ENCODE measurements at places on chromosomes 4 and X.

GRCh38 chr4:173448608-173449379 is 49.9 kb upstream of the SCRG1 start:
- DNase-seq, result no peak

DNA sequence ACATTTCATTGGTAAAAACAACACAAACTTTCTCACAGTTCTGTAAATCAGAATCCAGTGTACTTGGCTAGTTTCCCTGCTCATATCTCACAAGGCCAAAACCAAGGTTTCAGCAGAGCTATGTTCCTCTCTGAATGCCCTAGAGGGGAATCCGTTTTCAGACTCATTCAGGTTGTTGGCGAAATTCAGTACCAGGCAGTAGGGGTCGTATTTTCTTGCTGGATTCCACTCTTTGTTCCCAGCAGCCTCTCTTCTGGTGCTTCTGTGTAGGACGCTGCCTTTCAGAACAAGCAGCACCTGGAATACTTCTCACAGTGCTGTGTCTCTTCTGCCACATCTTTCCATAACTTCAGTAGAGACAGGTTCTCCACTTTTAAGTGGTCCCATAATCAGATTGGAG is 351.9 kb downstream of the PCDH18 start:
- DNase-seq, result peak; percentile 73

GRCh38 chr4:45663003-45663402 is 460.9 kb downstream of the GABRG1 start:
- DNase-seq, result no peak

GRCh38 chrX:38285649-38286048 is 41.7 kb downstream of the RPGR start:
- DNase-seq, result no peak

DNA sequence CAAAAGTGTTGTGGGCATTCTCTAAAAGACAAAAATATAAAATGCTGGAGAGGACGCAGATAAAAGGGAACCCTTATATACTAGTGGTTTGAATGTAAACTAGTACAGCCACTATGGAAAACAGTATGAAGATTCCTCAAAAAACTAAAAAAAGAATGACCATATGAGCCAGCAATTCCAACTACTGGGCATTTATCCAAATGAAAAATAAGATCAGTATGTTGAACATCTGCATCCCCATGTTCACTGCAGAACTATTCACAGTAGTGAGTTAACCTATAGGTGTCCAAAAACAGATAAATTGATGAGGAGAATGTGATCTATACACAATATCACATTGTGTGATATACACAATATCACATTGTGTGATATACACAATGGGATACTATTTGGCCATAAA is 1615.3 kb downstream of the PCDH18 start:
- no peak for DNase-seq

GRCh38 chrX:112935029-112935428 is 94.4 kb upstream of the AMOT start:
- DNase-seq, result no peak

- DNase-seq, result no peak
These were observed 124.6 kb upstream of the ACSL4 start for GRCh38 chrX:109857584-109858228.

DNA sequence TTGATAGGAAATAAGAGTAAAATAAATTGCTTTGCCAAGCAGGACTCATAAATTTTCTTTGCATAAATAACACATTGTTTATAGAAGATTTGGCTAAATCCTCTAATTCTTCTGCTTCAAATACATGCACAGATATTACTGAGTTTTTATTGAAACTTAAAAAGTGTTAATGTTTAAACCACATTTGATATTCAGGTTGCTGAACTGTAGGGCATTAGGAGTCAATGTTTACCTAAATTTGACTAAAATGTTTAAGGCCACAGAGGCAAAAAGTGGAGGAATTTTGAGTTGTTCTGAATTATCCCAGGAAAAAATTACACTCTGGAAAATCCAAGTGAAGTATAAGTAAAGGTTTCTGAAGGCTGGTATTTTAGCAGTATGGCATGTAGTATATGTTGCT is 78.7 kb downstream of the FIP1L1 start:
- DNase-seq, result no peak

GRCh38 chr4:37664696-37665095 is 21.5 kb downstream of the RELL1 start:
- no peak for DNase-seq

DNA sequence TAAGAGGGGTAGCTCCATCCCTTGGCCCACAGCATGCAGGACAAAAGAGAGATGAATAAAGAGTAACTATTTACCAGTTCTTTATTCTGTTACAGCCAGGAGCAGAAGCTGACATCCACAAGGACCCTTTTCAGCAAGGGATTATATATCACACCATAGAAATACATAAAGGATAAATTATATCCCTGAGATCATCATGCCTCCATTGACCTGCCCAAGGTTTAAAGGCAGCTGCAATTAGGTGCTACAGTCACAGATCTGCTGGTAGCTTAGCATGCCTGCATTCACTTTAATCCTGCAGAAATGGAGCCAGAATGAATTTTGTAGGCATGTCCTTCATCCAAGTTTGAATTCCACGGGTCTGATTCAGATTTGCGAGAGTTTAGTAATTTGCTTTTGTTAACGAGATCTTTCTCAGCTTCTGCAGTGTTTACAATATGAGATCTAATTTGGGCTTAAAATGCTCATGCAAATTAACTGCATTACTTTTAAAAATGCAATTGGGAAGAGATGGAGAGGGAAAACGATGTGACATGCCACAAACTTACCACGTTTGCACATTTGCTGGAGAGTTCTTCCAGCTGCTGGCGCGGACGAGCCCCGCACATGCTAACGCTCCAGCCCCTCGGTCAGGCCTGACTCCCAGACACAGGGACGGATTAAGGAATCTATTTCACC is 327.0 kb upstream of the NOCT start:
- no peak for DNase-seq

GRCh38 chrX:68699960-68700746 is 52.7 kb downstream of the STARD8 start:
- DNase-seq, result no peak

- no peak for DNase-seq
These were observed 15.9 kb downstream of the SH3TC1 start for GRCh38 chr4:8215001-8215427.

- peak; percentile 69 for DNase-seq
These were observed 52.4 kb downstream of the SCFD2 start for GRCh38 chr4:53313510-53313909.

DNA sequence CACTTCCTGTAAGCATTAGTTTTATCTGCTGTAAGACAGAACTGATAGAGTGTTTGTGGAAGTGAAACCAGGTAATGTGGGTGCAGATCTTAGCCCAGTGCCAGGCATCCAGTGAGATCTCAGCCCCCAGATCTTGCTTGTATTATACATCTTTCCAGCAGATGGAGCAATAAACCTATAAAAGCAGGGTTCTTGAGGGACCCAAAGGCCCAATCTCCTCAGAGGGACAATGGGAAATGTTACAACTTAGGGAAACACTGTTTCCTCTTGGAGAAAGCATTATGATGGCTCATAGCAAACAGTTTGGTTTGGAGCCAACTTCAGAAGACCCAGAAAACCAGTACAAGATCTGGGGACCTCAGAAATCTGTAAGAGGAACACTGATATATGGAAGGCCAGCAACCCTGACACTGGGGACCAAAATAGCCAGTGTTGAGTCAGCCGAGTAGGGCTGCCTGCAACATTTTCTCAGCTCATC is 206.3 kb downstream of the SLC7A11 start:
- peak; percentile 52 for DNase-seq

DNA sequence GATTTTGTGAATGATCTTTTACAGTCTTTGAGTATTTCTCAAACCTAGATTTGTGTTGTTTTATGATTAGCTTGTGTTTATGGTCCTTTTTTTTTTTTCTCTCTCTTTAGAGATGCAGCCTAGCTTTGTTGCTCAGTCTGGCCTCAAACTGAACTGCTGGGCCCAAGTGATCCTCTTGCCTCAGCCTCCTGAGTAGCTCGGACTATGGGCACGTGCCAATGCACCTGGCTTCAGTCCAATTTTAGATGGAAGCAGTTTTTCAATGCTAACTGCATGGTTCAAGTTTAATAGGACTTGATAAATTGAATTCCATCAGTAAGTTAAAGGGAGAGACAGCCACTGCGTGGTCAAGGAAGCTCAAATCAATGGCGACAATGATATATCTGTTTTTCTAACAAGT is 3.8 kb upstream of the FGG start:
- DNase-seq, result no peak

- no peak for DNase-seq
These were observed 225.4 kb downstream of the PTTG2 start for GRCh38 chr4:38185406-38186144.

DNA sequence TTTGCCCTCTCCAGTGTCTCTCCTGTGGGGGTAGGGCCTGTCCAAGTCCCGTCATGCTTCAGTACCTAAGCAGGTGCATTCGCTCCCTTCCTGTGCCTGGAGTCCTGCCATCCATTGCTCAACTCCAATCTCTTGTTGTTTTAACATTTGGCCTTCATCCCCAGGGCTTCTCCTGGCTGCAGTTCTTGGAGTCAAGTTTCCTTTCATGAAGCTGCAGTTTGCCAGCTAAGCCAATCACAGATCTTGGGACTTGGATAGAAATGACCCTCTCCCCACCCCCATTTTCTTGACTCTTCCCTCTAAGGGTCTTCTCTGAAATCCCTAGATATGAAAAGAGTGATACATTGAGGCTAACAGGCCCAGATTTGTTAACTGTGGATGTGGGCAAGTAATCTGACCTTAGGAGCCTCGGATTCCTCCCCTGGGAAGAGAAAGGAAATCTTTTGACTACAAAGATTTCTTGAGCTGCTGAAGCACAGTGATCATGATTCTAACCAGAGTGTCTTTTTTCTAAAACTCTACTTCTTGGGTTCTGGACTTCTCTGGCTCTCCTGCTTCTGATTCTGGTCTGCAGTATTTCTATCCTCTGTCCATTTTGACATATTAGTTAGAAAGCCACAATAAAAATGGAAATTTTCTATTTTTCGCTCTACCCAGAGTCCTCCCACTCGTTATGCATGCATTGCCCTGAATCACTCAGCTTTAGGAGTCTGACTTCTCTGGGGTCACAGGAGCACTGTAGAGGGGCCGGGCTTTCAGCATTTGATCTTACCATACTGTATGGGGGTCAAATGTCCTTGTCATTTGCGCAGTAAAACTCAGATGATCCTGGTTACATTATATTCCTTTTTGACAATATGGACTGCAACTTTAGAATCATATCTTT is 61.0 kb downstream of the CHRNA9 start:
- DNase-seq, result no peak

DNA sequence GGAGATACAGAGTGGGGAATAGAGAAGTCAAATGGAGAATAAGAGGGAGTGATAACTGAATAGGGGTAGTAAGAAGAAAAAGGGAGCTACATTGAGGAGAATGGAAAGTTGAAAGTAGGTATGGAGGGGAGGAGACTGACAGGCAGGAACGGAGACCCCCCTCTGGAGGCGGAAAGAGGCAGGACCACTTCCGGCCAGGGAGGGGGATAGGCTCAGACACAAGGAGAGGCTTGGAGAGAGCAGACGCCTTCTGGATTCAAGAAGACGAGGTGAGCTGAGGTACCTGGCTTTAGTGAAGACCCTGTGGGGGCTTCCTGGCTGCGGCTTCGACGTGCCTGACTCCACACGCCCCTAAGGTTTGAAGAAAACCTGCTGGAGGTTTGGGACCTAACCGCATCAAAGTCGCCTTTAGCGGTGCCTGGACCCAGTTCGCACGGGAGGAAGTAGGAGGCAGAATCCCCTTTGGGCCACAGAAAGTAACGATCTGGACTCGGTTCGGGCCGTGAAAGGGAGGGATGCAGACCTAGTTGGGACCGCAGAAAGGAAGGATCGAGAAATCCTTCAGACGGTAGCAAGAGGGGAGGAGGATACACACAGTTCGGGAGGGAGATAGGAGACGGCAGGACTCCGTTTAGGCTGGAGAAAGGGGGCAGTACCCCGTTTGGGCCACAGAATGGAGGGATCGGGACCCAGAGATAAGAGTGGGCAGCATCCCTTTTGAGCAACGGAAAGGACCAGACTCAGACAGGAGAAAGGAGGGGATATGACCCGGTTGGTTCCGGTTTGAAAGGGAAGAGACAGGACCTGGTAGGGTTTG is at the start of gene TRO:
Gene TRO (plus strand): TSS at position 215 of the 817 bp plus-strand sequence. CDS start 1,423 bp downstream, outside the sequence.
- DNase-seq, result peak; percentile 69

DNA sequence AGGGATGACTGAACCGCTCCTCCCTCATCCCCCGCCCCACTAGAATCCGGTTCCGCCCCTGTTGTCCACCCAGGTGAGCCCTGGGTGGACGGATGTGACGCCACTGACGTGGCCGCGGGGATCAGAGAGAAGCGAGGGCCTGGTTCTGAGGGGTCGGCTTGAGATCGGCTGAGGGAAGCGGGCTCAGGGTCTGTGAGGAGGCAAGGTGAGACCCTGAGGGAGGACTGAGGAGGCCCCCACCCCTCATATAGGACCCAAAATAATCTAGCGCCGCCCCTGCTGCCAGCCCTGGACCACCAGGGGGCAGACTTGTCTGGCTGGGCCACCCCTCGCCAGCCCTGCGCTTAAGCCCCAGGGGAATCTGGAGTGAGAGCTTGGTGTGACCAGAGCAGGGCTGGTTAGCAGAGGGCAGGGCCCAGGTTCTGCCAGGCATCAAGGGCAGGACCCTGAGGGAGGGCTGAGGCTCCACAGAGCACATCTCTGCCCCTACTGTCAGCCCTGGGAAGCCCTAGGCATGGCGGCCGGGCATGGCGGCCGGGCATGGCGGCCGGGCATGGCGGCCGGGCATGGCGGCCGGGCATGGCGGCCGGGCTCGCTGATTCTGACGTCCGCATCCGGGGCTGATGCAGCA is at the start of gene MAGEA8:
Gene MAGEA8 (plus strand): TSS at position 103 of the 631 bp plus-strand sequence. CDS start 3,090 bp downstream, outside the sequence.
- no peak for DNase-seq

- DNase-seq, result no peak
These were observed 364.4 kb upstream of the CLNK start for GRCh38 chr4:11049001-11049400.

DNA sequence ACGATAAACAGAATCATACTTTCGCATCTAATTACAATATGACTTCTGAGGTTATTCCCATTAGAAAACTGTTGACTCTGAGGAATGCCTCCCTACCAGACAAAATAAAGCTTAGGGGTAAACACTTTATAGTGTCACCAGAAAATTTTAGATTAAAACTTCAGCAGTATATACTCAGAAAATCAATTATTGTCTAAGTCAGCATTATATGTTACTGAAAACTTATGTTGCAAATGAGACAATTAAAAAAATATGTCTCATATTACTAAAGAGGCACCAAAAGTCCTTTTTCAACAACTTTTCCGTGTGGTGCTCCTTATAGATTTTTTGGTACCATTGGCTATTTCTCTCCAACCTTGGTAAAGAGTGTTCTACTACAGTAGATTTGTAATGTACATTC is 91.4 kb downstream of the HMGN5 start:
- no peak for DNase-seq

DNA sequence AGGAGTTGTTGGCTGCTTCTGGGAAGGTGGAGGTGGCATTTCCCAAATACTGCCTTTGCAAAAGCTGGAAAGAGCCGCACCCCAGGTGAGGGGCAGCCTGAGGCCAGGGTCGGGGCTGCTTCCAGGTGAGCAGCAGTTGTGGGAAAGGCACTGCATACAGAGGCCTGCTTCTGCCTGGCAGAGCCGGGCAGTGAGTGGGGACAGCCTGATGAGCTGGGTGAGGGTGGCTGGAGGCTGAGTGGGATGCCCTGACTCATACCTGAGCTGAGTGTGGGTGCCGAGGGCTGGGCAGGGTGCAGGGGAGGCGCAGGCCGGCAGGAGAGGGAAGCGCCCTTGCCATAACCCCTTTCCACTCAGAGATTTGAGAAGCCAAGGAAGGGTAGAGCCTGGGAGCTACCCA is 6.5 kb upstream of the PSAPL1 start:
- DNase-seq, result no peak

GRCh38 chrX:44698357-44698756 is 145.5 kb upstream of the DUSP21 start:
- no peak for DNase-seq

- no peak for DNase-seq
These were observed 1310.9 kb downstream of the PCDH7 start for GRCh38 chr4:32031026-32031425.

GRCh38 chr4:7559741-7560395 is 125.1 kb upstream of the PSAPL1 start:
- no peak for DNase-seq
